NCI-H1694 treated with DMSO at 0.1 percent for 48 hours (cell line): ENCODE measurements at places on chromosomes 1 and 21.
A peak's percentile ranks its signal among the peaks of the same experiment; 100 is the strongest.

- peak; percentile 17 for DNase-seq
Observed at GRCh38 chr1:201538612-201539551, at the start of gene NAV1. NAV1 (plus strand) TSS chr1:201539127; CDS start chr1:201622885, 83,758 bp downstream.

DNA sequence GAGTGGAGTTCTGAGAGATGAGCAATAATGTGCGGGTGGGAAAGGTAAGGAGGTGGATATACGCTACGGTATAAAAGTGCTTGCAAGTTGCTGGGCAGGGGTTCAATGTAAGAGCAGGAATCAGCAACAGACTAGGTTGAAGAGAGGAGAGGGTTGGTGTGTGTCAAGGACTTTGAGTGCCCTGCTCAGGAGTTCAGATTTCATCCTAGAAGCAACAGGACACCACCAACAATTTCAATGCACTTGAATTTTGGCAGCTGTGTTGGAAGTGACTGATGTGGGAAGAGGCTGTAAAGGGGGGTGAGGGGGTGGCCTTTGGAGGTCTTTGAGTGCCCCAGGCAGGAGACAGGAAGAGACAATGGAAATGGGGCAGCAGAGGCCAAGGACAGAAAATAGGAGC lies 57.3 kb downstream of the RHOU start:
- DNase-seq = no peak

GRCh38 chr21:39120876-39121599 lies 62.2 kb downstream of the PSMG1 start:
- DNase-seq = no peak

- no peak for DNase-seq
Observed at GRCh38 chr1:201250326-201251011, 32.8 kb upstream of the PKP1 start.

GRCh38 chr21:36454706-36455105 lies 25.2 kb downstream of the CLDN14 start:
- no peak for DNase-seq

GRCh38 chr1:10553118-10553517 lies 78.4 kb downstream of the PEX14 start:
- DNase-seq = no peak

GRCh38 chr1:147641695-147642592 lies 28.4 kb downstream of the ACP6 start:
- DNase-seq = peak; percentile 41
